Memory B cell (primary cell): ENCODE measurements at places on chromosomes 6 and 20.

- no peak for DNase-seq
These were observed 881 bp upstream of the AIG1 start for GRCh38 chr6:143059663-143060353.

- DNase-seq: no peak
These were observed 26.4 kb downstream of the RPP40 start for GRCh38 chr6:4977468-4977867.

DNA sequence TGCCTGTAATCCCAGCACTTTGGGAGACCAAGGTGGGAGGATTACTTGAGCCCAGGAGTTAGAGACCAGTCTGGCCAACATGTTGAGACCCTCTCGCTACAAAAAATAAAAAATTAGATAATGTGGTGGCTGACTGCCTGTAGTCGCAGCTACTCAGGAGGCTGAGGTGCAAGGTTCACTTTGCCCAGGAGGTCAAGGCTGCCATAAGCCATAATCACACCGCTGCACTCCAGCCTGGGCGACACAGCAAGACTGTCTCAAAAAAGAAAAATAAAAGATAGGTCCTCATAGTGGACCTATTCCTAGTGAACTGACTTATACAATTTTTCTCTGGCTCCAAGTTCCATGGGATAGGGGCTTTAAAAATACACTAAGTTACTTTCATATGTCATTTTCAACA, 41.9 kb downstream of the MRS2 start:
- DNase-seq: no peak

- DNase-seq: no peak
These were observed 649.2 kb downstream of the MMUT start for GRCh38 chr6:48813836-48814235.

DNA sequence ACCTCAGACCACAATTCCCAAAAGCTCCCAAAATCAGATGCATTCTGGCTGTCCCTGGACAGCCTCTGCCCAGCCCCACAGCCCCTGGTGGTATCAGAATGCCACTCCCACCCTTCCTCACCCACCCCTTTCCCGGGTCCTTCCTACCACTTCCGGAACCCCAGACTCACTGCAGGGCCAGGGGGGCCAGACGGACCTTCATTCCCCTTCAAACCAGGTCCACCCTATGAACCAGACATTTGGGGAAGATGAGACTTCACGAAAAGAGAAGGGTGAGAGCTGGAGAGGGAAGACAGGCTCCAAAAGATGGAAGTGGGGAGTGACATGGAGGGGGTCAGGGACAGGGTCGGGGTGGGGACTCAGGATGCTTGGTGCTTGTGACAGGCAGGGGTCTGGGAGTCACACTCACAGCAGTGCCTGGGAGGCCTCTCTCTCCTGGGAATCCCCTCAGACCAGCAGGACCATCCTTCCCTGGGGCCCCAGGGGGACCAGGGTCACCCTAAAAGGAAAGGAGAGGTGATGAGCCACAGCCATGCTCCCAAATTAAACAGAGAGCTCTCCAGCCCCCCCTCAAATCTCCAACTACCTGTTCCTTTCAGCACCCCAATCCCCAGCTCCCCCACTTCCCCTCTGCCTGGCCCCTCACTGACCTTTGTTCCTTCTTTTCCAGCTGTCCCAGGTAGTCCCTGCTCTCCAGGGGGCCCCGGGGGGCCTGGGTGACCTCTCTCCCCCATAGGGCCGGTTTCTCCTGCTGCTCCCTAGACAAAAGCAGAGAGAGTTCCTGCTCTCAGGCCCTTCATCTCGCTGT, 20.2 kb downstream of the COL11A2 start:
- no peak for DNase-seq

- no peak for DNase-seq
These were observed 58.7 kb upstream of the RNF24 start for GRCh38 chr20:4073852-4074741.

DNA sequence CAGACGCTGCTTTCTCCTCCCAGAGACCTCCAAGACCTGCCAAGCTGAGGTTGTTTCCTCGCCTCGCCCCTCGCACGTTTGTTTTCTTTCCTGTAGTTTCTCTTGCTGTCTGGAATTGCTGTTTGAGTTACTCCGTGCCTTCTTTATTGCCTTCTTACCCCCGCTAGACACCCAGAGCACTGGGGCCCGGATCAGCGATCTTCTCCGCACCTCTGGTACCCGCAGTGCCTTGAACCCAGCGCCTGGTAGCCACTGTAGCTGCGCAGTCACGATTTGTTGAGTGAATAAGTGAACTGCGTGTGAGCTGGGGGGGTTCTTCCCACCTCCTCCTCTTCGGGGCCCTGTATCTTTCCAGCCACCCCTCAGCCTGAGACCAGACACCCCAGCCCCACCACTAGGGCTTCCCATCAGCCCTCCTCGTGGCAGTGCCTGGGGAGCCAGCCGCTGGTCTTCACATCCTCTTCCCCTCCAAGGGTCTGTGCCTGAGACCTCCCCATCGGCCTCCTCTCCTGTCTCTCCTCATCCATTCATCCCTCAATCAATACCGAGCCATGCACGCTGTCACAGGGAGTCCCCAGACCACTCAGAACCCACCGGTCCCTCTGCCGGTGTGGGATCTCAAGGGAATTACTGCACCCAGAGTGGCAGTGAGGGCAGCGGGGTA, 849 bp upstream of the BMP7 start:
- DNase-seq: no peak

GRCh38 chr20:23156170-23156841, 70.2 kb upstream of the CD93 start:
- no peak for DNase-seq

- peak; percentile 39 for DNase-seq
These were observed 8.8 kb downstream of the NR2E1 start for GRCh38 chr6:108174371-108175175.

- peak; percentile 27 for DNase-seq
These were observed 4.1 kb downstream of the CALHM6 start for GRCh38 chr6:116465246-116465645.

GRCh38 chr6:107030151-107030550, 2.2 kb downstream of the MTRES1 start:
- DNase-seq: no peak

DNA sequence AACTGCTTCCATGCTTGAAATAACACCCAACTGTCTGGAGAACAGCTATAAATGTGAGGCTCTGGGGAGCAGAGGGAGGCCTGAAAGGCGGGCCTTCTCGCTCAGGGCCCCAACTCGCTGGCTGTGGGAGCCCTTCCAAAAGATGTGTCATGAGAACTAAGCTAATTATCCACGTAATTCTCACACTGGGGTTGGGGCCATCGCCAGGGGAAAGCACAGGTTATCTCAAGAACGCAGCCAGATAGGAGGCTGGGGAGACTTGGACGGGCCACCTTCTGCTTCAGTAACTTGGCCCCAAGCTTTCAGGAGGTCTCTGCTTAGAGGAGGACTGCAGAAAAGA, 1.6 kb downstream of the PXDC1 start:
- DNase-seq: no peak

DNA sequence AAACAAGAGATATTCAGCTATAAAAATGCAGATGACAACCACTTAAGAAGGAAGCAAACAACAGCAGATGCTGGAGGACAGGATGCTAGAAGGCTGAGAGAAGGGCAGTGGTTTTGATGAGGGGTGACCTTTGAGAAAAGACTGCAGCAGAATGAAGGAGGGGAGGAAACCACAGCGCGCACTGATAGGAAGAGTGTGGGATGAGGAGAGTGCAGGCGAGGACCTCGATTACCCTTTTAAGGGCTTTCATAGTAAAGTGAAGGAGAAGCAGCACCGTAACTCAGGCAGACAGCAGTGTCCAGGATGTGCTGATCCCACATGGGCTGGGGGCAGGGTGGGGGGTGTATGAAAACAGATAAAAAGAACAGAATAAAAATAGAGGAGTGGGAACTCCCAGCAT, 19.2 kb downstream of the ZBTB2 start:
- no peak for DNase-seq

DNA sequence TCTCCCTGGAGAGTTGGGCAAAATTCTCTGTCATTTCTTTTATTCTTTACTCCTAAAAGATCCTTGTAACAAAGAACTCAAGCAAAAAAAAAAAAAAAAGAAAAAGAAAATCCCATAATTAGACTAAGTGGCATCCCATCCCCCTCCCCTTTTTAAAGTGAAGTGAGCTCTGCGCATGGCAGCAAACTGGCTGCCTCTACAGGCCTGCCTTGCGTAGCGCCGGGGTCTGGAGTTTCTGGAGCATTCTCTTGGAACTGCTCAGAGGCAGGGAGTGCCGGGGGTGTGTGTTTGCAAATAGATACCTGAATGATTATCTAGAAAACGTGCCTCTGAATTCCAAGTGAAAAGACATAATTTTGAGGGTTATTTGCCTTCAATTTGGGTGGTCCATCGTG, 48.1 kb downstream of the FOXC1 start:
- no peak for DNase-seq

- DNase-seq: no peak
These were observed 334.1 kb downstream of the NRN1 start for GRCh38 chr6:5672581-5673011.

GRCh38 chr20:49989234-49990065, 6.7 kb downstream of the SNAI1 start:
- DNase-seq: no peak

DNA sequence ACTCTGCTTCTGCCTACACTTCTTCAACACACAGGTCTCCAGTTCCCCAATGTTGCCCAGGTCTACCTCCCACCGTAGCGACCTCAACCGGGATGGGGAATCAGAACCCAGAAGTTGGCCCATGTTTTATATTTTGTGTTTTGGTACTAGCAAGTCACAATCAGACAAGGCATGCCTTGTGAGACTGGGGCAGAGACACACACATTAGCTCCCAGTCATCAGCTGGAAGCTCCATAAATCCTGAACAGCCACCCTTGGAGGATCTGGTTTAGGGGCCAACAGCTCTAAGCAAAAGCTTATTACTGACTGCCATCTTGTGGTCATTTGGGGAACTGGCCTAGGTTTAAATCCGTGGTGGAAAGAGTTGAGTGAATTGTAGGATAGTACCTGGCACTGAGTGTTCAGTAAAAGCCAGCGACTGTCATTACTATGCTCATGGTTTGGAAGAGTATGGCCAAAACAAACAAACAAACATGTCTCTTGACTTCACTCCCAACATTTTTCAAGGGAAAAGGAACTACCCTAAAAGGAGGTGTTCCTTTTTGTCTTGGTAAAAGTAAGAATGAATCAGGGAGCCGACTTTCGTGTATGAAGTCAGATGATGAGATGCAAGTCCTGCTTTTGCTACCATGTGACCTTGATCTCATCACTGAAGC, 40.5 kb downstream of the PIM1 start:
- peak; percentile 80 for DNase-seq

GRCh38 chr6:11575408-11576033, 38.0 kb downstream of the TMEM170B start:
- peak; percentile 56 for DNase-seq

GRCh38 chr20:5189917-5190316, 63.1 kb downstream of the CDS2 start:
- DNase-seq: no peak

DNA sequence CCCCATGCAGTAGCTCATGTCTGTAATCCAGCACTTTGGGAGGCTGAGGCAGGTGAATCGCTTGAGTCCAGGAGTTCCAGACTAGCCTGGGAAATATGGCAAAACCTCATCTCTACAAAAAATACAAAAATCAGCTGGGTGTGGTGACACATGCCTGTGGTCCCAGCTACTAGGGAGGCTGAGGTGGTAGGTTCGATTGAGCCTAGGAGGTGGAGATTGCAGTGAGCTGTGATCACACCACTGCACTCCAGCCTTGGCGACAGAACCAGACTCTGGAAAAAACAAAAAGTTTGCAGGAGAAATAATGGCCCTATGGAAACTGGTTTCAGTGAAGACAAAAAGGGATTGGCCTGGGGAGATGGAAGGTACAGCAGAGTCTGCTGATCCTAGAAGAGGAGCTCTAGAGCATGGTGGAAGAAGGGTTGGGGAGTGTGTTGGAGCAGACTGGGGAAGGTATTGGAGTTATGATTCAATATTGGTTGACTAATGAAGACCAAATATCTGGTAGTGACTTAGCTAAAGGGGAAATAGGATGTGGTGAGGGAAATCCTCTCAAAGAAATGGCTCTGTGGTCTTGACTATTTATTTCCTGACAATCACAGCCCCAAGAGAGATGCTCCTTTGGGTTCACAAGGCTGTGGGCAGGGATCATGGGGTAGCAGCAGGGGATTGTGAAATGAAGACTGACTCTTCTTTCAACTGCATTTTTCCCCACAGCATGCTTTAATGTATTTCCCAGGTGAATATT, 281.9 kb downstream of the UTRN start:
- no peak for DNase-seq

- no peak for DNase-seq
These were observed 728 bp upstream of the CEP162 start for GRCh38 chr6:84228198-84228543.

DNA sequence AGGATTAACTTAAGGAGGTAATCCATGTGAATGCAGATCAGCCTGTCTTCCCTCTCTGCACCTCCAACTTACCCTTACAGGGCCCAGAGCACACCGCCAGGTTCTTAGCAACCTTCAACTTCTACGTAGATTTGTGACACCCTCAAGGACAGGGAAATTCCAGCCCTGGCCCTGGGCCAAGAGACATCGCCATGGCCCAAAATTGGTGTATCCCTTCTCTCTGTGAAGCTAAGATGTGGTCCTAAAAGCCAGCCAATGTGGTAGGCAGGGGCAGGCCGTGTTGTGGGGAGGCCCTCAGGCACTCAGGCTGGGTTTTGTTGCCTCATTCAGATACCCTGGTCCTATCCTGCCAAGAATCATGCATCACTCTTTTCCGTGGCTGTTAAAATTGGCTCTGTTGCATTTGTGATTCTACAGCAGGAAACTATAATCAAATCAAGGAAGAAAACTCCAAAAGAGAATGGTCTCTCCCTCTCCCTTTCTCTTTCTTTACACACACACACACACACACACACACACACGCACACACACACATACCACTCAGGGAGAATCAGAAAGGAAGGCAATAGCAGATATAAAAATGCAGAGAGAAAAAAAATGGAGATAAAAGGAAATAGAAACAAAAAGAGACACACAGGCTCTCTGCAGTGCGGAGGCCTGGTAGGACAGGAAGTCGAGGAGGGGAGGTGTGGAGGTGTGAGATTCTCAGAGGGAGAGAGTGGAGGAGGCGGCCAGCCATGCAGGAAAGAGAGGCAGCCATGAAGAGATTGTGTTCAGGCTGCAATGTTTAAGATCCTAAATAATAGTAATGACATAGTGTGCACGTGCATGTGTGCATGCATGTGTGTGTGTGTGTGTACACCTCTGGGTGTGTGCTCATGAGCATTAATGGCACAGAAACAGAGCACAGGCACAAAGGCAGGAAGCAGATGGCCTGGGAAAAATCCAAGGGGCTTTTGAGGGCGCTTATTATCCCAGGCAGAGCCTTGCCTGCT, 201.8 kb upstream of the LRFN2 start:
- DNase-seq: no peak
